CD8-positive, alpha-beta memory T cell (primary cell): ENCODE measurements at places on chromosomes 7 and 10. TPM values are rescaled to one million over a fixed set of nuclear protein-coding genes. Genes with fewer than 3 reads are reported as not detected.

CFAP69 gene
- 0.81 TPM for total RNA-seq

BICC1 gene
- not detected for total RNA-seq

NANOS1 gene
- 0.61 TPM for total RNA-seq

UCN3 gene
- not detected for total RNA-seq

DNA sequence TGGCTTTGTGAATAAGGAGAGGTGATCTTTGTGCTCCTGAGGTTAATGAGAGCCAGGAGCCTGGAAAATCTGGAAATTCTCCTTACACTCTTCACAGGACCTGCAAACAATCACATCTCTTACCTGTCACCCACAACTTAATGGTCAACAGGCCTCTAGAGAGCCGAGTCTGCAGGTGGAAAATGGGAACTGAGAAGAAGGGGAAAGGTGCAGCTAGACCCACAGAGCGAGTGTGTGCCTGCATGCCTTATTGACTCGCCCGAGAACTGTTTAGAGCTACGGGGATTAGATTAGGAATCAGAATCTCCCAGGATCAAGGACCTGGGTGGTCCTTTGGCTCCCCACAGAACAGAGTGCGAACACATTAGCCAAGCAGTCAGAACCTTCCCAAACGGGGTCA is 329.6 kb downstream of the PTEN start:
- no peaks in the 10 kb centered on the region for H3K27me3 ChIP-seq
- H3K4me1 ChIP-seq = peaks cover 35% of the 10 kb centered on the region
- DNase-seq = no peak
- no peaks in the 10 kb centered on the region for H3K36me3 ChIP-seq
- H3K4me3 ChIP-seq = no peak overlapping the region
